ENCODE measurements at places on chromosomes 6 and 20. TPM values are rescaled to one million over a fixed set of nuclear protein-coding genes. Genes with fewer than 3 reads are reported as not detected.

Gene MCHR2
- total RNA-seq = not detected

DNA sequence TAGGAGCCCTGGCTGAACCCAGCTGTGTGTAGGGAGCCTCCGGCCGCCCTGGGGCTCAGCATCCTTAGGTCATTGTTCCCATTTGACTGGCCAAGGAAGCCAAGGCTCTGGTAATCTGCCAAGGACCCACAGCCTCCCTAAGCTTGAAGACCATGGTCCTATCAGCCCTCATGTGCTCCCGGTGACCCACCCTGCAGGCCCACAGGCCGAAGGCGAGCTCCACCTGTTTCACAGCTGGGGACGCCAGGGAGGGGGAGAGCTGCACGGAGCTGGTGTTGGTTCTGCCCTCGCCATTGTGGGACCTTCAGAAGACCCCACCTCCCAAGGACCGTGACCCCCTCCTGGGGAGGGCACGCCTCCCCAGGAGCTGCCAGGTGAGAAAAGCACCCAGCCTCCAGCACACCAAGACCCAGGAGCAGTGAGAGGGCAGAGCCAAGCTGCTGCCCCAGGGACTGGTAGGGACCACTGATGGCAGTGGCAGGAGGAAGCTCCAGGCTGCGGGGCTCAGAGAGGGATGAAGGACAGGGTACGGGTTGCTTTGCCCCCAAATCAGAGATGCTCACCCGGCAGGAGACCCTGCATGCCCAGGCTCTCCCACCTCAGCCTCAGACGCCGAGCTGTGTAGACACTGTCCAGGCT, 30.7 kb upstream of the MRGBP start:
- H3K36me3 ChIP-seq = no peaks in the 10 kb centered on the region
- no peak overlapping the region for H3K27ac ChIP-seq
- H3K4me1 ChIP-seq = peaks cover 21% of the 10 kb centered on the region
- H3K27me3 ChIP-seq = no peaks in the 10 kb centered on the region
- H3K4me3 ChIP-seq = no peak overlapping the region
- no peak for DNase-seq

Gene ANGPT4
- total RNA-seq = not detected

Gene TP53TG5
- total RNA-seq = not detected

- H3K4me3 ChIP-seq = no peak overlapping the region
- H3K36me3 ChIP-seq = peaks cover 8% of the 10 kb centered on the region
- no peak for DNase-seq
- peak overlapping the region; percentile 60 for H3K27ac ChIP-seq
- H3K4me1 ChIP-seq = no peaks in the 10 kb centered on the region
Measured at GRCh38 chr6:34829137-34829536, 37.3 kb downstream of the BLTP3A start.

- no peak for DNase-seq
- H3K36me3 ChIP-seq = no peaks in the 10 kb centered on the region
Measured at GRCh38 chr6:164296411-164296810, 881.9 kb downstream of the QKI start.

Gene LRRC73
- 1.5 TPM for total RNA-seq

Gene AP5S1
- total RNA-seq = 11.1 TPM

Gene KIFC1
- 28.0 TPM for total RNA-seq

Gene IRAK1BP1
- 4.4 TPM for total RNA-seq

DNA sequence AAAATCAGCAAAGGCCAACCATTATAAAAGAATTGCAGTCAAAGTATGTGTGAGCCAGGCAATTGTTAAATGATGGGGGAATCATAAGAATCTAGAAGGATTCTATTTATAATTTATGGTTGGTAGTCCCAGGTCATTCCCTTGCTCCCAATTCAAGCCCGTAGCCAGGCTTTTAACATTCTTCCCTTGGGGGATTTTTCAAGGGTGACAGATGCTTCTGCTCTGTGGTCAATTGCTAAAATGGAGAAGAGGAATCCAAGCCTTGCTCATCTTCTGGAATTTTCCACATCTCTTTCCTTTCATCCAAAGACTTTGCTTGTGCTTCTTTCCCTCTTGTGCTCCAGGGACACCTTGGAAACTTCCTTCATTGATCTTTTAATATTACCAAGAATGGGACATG, 18.0 kb upstream of the BCAS1 start:
- H3K27me3 ChIP-seq = no peaks in the 10 kb centered on the region
- DNase-seq = no peak
- H3K36me3 ChIP-seq = no peaks in the 10 kb centered on the region
- no peak overlapping the region for H3K4me3 ChIP-seq
- H3K4me1 ChIP-seq = peaks cover 6% of the 10 kb centered on the region

Gene AIF1
- total RNA-seq = 0.59 TPM

DNA sequence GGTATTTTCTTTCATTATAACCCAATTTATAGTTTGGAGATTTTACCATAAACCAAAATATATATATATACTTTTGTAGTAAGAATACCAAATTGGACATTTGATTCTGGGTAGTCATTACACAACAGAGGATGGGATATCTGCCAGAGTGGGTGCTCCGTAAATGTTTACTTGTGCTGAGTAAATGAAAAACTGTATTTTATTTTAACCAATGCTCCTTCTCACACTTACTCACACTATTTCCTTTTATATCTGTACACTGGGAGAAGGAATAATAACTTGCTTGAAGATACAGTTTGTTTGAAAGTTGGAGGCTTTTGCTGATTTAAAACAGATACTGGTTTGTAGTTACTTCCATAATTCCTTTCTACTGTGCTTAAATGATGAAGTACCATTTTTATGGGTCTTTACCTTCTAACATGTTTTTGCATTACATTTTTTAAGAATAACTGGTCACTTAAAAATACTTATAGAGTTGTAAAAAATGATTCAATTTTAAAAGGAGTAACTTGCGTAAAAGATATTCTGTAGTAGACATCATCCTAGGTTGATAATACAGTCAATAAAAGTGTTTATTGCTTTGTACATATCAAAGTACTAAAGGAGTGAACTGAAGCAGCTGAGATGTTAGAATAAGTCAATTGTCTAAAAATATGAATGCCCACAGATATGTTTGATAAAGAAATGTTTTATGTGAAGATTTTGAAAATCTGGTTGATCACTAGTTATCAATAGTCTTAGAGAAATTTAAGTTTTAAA, 411.7 kb downstream of the UTRN start:
- no peak overlapping the region for H3K27ac ChIP-seq
- no peak overlapping the region for H3K4me3 ChIP-seq
- peaks cover 11% of the 10 kb centered on the region for H3K36me3 ChIP-seq
- H3K4me1 ChIP-seq = peaks cover 6% of the 10 kb centered on the region
- DNase-seq = no peak

Gene GGTLC1
- not detected for total RNA-seq

Gene RBPJL
- total RNA-seq = not detected

DNA sequence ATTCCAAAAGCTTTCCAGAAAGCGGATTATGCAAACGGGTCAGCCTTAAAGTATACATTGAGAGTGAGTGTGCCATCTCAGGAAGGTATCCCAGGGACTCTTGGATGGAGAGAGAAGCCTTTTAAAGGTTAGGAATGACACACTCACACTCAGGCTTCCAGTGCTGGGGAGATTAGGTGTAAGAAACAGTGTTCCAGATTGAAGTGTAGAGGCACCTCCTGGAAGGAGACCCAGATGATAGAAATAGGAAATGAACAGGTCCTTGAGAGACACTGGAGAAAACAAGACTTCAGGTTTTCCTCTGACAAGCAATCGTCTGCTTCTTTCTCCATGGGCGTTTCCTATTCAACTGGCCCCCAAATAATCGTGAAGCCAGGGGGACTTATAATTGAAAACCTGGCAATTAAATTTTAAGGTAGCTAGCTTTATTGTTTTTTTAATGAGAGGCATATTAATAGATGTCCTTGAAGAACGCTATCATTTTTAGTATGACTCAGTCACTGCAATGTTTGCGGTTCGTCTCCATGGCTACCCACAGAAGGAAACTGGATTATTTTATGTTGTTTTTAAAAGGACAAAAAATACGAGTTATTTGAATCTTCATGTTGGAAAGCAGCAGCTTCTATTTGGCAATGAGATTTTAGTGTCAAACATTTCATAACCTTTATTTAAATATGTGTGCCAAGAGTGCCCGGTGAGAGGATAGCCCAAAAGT, 85.3 kb downstream of the TRMT6 start:
- no peak overlapping the region for H3K27ac ChIP-seq
- no peak for DNase-seq
- no peaks in the 10 kb centered on the region for H3K27me3 ChIP-seq
- no peak overlapping the region for H3K4me3 ChIP-seq
- no peaks in the 10 kb centered on the region for H3K4me1 ChIP-seq

DNA sequence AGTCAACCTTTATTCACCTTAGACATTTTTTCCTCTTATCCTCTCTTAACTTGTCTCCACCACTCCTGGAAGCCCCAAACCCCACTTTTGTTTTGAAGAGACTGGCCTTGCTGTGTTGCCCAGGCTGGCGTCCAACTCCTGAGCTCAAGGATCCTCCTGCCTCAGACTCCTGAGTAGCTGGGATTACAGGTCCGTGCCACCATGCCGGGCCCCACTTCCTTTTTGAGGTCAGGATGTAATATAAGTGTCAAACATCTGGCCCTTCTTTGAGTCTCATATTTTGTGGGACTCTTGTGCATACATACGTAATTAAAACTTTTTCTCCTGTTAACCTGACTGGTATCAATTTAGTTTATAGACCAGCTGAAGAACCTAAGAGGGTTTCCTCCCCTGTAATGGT, 1.4 kb upstream of the CDK19 start:
- no peaks in the 10 kb centered on the region for H3K27me3 ChIP-seq
- DNase-seq = no peak
- no peaks in the 10 kb centered on the region for H3K36me3 ChIP-seq
- peaks cover 20% of the 10 kb centered on the region for H3K4me1 ChIP-seq
- H3K27ac ChIP-seq = peak overlapping the region; percentile 100
- H3K4me3 ChIP-seq = peak overlapping the region; percentile 98

DNA sequence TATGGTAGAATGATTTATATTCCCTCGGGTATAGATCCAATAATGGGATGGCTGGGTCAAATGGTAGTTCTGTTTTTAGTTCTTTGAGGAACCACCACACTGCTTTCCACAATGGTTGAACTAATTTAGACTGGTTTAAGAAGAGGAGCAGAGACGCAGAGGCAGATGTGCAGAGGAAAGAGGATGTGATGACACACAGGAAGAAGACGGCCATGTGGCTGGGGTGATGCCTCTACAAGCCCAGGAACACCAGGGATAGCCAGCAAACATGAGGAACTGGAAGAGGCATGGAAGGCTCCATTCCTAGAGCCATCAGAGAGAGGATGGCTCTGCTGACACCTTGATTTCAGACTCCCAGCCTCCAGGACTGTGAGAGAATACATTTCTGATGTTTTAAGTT, 218.3 kb upstream of the DTNBP1 start:
- H3K4me3 ChIP-seq = no peak overlapping the region
- H3K36me3 ChIP-seq = no peaks in the 10 kb centered on the region
- H3K27ac ChIP-seq = no peak overlapping the region
- no peak for DNase-seq

GRCh38 chr20:15267935-15268334, 930.5 kb upstream of the FLRT3 start:
- peaks cover 3% of the 10 kb centered on the region for H3K36me3 ChIP-seq
- no peak for DNase-seq
- H3K4me1 ChIP-seq = peaks cover 10% of the 10 kb centered on the region
- no peaks in the 10 kb centered on the region for H3K27me3 ChIP-seq
- no peak overlapping the region for H3K4me3 ChIP-seq

Gene CFAP61
- 0.52 TPM for total RNA-seq

Gene ADA
- 7.5 TPM for total RNA-seq

- no peaks in the 10 kb centered on the region for H3K27me3 ChIP-seq
- peak overlapping the region; percentile 86 for H3K27ac ChIP-seq
- H3K4me3 ChIP-seq = peak overlapping the region; percentile 65
- DNase-seq = no peak
- H3K36me3 ChIP-seq = peaks cover 15% of the 10 kb centered on the region
- H3K4me1 ChIP-seq = peaks cover 28% of the 10 kb centered on the region
Measured at GRCh38 chr6:157181649-157182048, 141.7 kb downstream of the TMEM242 start.

GRCh38 chr20:48246061-48246790, 460.9 kb upstream of the SULF2 start:
- H3K4me3 ChIP-seq = no peak overlapping the region
- DNase-seq = no peak
- H3K27ac ChIP-seq = no peak overlapping the region
- peaks cover 5% of the 10 kb centered on the region for H3K4me1 ChIP-seq

Gene IMPG1
- total RNA-seq = not detected

- H3K27ac ChIP-seq = no peak overlapping the region
- peaks cover 3% of the 10 kb centered on the region for H3K27me3 ChIP-seq
- no peak for DNase-seq
- H3K36me3 ChIP-seq = no peaks in the 10 kb centered on the region
- no peak overlapping the region for H3K4me3 ChIP-seq
Measured at GRCh38 chr6:7441048-7441775, 51.6 kb downstream of the RIOK1 start.

GRCh38 chr6:74439123-74439811, 743.3 kb downstream of the CD109 start:
- no peaks in the 10 kb centered on the region for H3K36me3 ChIP-seq
- no peaks in the 10 kb centered on the region for H3K4me1 ChIP-seq
- no peak for DNase-seq
- no peak overlapping the region for H3K27ac ChIP-seq
- H3K27me3 ChIP-seq = peaks cover 3% of the 10 kb centered on the region

Gene ABCF1
- total RNA-seq = 64.2 TPM

GRCh38 chr6:132131758-132132157, 180.6 kb upstream of the CCN2 start:
- no peak for DNase-seq
- no peaks in the 10 kb centered on the region for H3K27me3 ChIP-seq
- H3K4me1 ChIP-seq = peaks cover 17% of the 10 kb centered on the region
- H3K27ac ChIP-seq = peak overlapping the region; percentile 66

Gene FOXF2
- 8.1 TPM for total RNA-seq
